D721Med (cell line): ENCODE measurements at places on chromosomes 5 and 9.

DNA sequence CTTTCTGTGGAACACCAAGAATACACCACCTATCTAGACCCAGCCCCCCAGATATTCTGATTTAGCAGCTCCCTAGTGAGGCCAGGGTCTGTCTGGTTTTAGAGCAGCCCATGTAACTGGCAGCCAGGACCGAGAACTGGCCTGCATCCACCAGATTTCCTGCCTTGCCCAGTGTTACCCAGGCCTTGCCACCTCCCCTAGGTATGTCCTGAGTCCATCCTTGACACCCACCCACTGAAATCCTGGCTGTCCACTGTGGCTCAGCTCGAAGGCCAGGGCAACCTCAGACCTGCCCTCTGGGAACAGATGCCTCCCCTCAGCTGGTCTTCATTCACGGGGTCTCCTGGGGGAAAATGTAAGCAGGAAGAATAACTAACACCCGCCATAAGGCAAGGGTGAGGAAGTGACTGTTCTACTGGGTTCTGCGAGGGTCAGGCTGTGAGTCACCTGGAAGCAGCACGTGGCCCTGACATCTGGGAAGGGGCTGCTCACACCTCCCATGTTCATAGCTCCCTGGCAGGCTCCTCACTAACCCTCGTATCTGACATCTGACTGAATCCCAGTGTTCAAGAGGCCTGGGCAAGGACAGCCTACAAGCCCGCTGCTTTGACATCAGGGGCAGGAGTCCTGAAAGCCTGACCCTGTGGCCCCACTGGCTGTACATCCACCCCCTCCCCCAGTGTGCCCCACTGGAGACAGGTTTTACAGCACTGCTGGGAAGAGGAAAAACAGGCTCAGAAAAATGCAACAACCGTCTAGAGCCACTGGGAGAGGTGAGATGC, 72.7 kb downstream of the SEMA4D start:
- no peak for DNase-seq

- DNase-seq = no peak
Observed at GRCh38 chr5:82068723-82069122, 96.9 kb downstream of the ATG10 start.

GRCh38 chr9:109251080-109251775, 69.6 kb downstream of the EPB41L4B start:
- no peak for DNase-seq

- no peak for DNase-seq
Observed at GRCh38 chr5:147901599-147902039, 4.7 kb downstream of the C5orf46 start.

DNA sequence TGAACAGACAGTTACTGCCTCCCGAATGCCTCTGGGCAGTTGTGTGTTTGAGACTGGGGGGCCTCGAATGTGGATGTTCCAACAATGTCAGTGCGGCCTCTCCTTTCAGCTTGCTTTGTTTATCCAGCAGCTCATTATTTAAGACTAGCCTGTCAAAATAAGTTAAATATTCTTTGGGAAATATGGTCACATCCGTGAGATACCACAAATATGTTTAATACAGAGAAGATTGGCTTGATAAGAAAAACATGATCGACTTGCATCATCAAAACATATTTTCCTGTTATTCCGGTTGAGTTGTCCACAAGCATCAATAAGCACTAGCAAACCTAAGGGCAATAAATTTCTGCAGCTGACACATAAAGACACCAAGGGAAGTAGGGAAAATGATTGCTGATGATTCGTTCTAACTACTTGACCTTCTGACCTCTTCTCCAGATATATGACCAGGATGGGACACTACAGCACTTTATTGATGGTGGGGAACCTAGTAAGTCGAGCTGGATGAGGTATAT, 66.5 kb downstream of the PRDM6 start:
- DNase-seq = no peak
